NCI-H524 (cell line): ENCODE measurements at places on chromosomes 2 and 18.

- DNase-seq = no peak
Observed at GRCh38 chr18:56747032-56747658, 96.0 kb downstream of the WDR7 start.

GRCh38 chr2:229057976-229058553 lies 213.0 kb downstream of the PID1 start:
- DNase-seq = no peak

DNA sequence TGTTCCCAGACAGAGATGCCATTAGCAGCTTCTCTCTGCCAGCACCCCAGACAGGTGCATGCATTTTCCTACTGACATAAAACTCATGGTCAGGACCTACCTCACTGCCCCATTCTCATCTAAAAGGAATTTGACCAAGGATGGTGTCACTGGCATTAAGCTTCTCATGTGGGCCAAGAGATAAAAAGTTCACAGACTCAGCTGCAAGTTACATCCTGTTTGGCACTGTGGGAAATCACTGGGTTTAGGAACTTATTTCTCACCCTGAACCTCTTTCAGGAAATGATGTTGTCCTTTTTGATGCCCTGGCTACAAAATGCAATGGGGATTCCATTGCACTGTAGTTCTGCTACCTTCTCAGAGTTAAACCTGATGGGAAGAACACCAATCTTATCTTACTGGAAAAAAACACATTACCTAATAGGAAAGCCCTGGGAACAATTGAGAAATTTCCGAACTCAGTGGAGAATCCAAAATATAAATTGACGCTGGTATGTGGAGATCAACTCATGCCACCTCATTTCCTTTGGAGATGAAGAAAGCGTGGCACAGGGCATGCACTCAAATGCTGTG lies 252.1 kb upstream of the COPS8 start:
- DNase-seq = no peak

DNA sequence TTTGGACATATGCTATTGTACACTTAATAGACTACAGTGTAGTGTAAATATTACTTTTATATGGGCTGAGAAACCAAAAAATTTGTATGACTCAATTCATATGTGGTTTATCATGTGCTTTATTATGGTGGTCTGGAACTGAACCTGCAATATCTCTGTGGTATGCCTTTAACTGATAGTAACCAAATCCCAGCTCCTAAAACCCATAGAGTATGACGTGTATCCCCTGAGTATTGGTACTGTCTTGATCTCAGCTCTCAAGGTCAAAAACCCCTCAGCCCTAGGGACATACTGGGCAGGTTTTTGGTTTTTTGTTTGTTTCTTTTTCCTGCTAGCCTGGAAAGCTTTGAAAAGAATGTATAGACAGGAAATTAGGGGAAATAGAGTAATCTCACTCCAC lies 42.2 kb upstream of the ARHGAP15 start:
- no peak for DNase-seq

DNA sequence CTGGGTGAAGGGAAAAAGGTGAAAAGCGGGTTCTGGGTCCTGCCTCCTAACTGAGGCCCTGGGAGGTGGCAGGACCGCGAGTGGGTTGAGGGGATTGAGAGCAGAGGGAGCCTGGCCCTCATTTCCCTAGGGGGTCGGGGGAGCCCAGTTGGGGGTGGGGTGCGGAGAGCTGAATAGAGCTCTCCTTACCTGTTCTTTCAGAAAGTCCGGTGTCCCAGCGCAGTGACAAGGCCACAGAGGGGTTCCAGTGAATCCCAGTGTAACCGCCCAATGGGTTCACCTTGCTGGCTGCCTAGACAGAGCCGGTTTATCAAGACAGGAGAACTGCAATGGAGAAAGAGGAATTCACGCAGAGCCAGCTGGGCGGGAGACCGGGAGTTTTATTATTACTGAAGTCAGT lies 22.4 kb downstream of the TMEM177 start:
- DNase-seq = no peak

- DNase-seq = peak; percentile 7
Observed at GRCh38 chr2:46364797-46365457, 67.7 kb downstream of the EPAS1 start.

- DNase-seq = no peak
Observed at GRCh38 chr18:23933407-23933806, 81.1 kb upstream of the TTC39C start.

- no peak for DNase-seq
Observed at GRCh38 chr18:3037423-3037915, 24.5 kb upstream of the LPIN2 start.

DNA sequence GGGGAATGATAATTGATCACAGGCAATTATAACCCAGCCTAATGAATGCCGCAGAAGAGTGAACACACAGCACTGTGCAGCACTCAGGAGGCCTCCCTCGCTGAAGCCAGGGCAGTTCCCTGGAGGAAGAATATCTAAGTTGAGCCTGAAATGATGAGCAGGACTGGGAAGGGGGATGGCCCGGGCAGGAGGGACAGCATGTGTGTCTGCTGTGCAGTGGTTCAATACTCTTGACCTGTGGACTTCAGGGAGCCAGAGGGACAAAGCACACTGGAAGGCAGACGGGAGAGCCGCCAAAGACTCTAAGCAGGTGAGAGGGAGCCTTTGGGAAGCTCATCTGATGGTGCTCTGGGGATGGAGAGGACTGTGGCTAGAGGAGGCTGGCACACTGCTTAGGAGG lies 62.6 kb downstream of the ARHGEF4 start:
- no peak for DNase-seq

GRCh38 chr2:96119389-96119751 lies 3.0 kb upstream of the ADRA2B start:
- no peak for DNase-seq

DNA sequence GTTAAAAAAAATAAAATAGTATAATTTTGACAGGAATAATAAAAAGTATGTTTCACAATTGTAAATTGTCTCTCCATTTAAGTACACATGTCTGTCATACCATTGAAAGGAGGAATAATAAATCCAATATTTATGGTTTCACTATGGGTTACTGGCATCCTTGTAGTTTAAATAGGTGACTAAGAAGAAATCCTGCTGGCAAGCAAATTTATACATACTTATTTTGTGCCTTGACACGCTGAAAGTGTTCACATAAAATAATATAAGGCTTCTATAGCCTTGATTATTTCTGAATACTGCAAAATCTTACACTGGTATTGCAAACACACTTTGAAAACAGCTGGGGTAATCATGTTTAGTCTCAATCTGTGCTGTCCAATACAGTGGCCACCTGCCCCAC lies 138.3 kb upstream of the ETAA1 start:
- no peak for DNase-seq

DNA sequence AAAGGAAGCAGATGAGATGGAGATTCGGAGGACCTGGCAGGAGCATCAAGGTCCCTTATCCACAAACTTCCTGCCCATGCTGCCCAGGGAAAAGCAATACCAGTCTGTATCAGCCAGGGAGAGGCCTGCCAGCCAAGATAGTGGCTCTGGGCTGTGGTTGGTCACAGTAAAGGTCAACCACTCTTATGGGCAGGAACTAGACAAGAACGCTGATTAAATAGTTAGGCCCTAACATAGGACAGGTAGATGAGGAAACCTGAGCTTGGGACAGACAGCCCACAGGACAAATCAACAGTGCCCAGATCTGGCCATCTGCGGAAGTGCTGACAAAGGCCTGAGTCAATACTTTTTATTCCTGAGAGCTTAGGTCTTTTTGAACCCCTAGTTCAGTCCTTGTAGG lies 10.7 kb downstream of the PSTPIP2 start:
- DNase-seq = no peak

DNA sequence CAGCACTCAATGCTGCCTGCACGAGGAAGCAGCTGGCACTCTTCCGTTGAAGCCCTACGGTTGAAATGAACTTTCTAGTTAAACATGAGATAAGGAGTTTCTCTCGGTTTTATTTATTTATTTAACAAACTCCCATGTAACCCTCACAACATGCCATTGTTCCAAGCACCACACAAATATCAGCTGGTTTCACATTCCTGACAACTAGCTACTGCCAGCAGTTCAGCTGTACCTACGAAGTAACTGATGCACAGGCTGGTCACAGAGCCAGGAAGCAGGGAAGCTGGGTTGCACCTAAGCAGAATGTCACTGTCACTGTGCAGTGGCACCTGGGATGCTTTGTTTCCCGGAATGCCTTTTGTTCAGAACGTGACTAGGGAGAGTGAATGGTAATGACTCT lies 18.1 kb downstream of the TIMM21 start:
- DNase-seq = no peak

GRCh38 chr2:225788571-225789094 lies 389.1 kb downstream of the NYAP2 start:
- DNase-seq = no peak

- DNase-seq = no peak
Observed at GRCh38 chr2:217370391-217370790, 510.5 kb upstream of the TNP1 start.

- no peak for DNase-seq
Observed at GRCh38 chr2:69685321-69686048, 41.9 kb upstream of the AAK1 start.

GRCh38 chr2:24930768-24931167 lies 10.7 kb upstream of the ADCY3 start:
- no peak for DNase-seq

DNA sequence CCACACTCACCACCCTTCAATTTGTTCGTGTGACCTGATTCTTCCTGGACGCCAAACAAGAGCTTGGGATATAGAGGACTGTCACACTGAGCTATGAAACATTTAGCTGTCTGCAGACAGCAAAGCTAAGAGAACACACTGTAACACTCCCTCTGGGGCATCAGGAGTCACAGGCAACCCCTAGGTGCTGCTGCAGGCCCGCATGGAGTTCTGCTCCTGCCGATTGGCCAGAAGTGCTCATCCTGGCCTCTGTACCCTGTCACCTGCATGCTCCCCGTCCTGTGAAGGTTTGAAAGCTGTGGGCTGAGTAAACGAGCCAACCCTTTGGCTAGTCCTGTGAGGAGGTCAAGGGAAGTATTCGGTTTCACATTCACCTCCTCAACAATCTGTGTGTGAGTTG lies 73.7 kb downstream of the PDK1 start:
- DNase-seq = no peak

DNA sequence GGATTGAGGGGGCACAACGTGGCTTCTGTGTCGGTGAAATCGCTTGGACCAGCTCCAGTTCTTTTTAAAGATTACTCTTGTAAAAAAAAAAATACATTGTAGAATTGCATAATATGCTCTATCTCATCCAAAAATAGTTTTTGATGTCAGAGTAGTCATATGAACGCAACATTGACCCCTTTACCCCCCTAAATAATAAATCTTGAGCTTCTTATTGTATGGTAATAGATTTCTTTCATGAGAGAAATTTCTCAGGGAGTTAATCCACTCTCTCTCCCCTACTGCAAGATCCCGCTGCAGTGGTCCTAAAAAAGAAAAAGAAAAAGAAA lies 50.2 kb upstream of the PAIP2B start:
- DNase-seq = no peak

GRCh38 chr2:190683802-190684201 lies 34.9 kb downstream of the NAB1 start:
- DNase-seq = no peak

GRCh38 chr18:46343931-46344372 lies 239.8 kb downstream of the HAUS1 start:
- peak; percentile 33 for DNase-seq

- no peak for DNase-seq
Observed at GRCh38 chr2:101904916-101905315, 86.8 kb upstream of the IL1R2 start.

GRCh38 chr18:48190994-48191393 lies 218.2 kb downstream of the ZBTB7C start:
- no peak for DNase-seq

DNA sequence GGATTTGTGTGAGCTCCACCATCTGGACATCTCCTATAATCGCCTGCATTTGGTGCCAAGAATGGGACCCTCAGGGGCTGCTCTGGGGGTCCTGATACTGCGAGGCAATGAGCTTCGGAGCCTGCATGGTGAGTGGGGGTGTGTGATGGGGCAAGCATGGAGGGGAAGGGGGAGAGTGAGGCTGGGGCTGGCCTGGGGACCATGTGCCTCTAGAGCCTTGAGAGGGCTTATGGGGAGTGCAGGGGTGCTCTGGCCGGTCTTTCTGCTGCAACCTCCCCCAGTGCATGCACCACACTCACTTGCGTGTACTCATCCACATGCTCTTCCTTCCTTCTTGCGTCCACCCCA lies 7.9 kb downstream of the STK11IP start:
- DNase-seq = no peak

- DNase-seq = no peak
Observed at GRCh38 chr2:192275632-192276031, 80.9 kb upstream of the TMEFF2 start.

GRCh38 chr2:43174368-43174916 lies 52.0 kb downstream of the ZFP36L2 start:
- DNase-seq = no peak

DNA sequence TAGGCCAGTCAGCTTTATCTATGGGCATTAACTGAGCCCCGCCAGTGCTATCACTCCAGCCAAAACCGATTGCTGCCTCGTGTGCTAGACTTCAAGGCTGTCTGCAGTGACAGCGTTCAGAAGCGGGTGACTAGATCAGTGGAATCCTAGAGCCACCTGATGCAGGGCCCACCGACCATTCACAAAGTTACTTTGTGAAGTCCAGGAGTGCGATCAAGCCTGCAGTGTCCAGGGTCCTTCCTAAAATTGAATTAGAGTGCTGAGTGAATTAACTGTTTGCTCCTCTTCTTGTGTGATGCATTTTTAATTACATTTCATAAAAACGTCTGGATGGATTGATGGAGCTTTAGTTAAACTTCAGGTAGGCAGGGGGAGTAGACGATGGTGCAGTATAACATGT lies 13.9 kb downstream of the PCARE start:
- no peak for DNase-seq

DNA sequence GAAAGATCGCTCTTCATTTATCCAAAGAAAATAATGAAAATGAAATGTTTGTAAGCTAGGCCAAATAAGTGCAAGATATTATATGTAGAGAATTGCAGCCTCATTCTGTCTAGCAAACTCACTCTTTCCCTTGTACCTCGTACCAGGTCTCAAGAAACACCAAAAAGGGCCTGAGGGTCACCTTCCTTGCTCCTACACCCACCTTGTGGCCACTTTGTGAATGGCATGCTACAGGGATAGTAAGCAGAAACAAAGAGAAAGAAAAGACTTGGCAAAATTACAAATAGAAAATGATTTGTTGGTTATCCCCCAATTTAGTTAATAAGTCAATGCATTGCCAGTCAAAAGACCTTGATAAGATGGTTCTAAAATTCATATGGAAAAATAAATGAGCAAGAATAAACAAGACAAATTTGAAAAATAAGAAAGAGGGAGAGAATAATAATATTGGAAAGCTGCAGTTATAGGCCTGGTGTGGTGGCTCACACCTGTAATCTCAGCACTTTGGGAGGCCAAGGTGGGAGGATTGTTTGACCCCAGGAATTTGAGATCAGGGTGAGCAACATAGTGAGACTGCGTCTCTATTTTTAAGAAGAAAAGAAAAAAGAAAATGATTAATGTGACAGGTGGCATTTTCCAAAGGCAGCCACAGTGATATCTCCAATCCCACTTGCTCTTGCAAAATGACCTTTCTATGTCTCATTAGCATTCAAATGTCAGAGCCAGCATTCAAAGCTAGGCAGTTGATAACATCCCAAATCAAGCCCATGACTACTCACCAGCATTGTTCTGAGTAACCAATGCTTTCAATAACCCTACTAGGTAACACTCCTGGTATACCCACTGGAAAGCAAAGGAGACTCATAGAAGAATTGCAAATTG lies 38.8 kb upstream of the BMP10 start:
- DNase-seq = peak; percentile 51
